ENCODE measurements at places on chromosomes 6 and 20.

DNA sequence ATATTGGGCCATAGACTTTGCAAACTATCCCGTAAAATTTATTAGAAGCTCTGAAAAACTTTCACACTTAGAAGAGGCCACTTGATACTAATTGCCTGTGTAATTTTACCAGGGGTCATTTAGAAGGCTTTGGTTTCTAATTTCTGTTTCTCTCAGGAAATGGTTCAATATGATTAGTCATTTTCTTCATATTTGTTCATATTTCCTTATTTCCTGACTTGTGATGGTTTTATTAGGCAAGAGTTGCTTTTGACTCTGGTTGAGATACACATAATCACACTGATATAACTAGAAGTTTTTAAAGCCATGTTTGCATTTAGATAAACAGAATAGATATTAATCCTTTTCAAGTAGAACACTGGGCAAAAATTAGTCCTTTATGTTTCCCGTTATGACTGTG lies 11.8 kb upstream of the HBS1L start:
- DNase-seq = peak; percentile 69

- no peak for DNase-seq
Measured at GRCh38 chr20:37267667-37268313, 6.2 kb upstream of the GHRH start.

GRCh38 chr6:85401186-85402021 lies 48.5 kb upstream of the NT5E start:
- no peak for DNase-seq

GRCh38 chr6:109655761-109656262 lies 35.2 kb downstream of the AK9 start:
- no peak for DNase-seq

GRCh38 chr6:2843138-2843740 lies 1.6 kb upstream of the SERPINB1 start:
- no peak for DNase-seq

- DNase-seq = no peak
Measured at GRCh38 chr6:168232062-168232461, 87.5 kb downstream of the DACT2 start.

DNA sequence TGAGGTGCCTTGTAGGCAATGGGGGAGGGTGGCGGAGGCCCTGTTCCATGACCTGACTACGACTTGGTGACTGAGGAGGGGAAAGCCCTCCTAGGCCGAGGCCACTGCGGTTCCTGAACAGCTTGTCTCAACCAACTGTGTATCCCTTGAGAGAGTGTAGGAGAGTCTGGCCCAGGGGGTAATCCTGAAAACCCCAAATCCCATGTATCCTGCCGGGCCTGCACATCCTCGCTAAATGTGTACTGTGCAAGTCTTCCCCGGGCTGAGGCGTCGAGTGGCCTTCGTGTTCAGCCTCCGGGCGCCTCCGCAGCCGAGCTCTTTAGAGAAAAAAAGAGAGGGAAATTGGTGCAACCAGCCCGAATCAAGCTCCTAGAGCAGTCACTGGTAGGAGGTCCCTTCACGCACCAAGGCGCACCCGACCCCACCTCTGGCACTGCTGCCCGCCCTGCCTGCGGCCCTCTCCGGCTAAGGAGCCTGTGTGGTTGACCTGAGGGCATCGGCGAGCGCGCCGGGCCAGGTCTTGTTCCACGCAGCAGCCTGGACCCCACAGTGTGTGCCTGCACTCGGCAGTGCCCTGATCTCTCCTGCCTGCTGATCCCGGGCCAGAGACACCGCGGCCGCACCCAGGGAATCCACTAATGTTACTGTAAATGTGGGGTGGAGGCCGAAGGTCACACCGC lies 7.3 kb downstream of the SIM1 start:
- no peak for DNase-seq

GRCh38 chr6:16621002-16621401 lies 140.3 kb downstream of the ATXN1 start:
- DNase-seq = no peak

- DNase-seq = no peak
Measured at GRCh38 chr20:12750221-12750620, 258.6 kb upstream of the SPTLC3 start.

- DNase-seq = no peak
Measured at GRCh38 chr6:165390475-165390874, 81.1 kb upstream of the C6orf118 start.

DNA sequence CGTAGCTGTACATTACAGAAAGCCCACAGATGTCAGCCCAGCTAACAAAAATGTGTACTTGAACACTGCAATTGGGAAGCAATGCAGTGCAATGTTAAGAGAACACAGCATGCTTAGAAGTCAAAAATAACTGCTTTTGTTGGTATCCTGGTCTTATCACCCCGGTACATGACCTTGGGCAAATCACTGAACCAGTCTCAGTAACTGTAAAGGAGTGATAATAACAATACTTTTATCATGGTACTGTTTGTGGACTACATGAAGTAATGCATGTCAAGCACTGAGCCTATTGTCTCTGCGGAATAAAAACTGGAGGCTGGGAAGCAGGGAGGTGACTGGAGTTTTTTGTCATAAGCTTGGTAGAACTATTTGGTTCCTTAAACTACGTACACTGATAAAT lies 44.7 kb upstream of the SPDEF start:
- no peak for DNase-seq

- DNase-seq = no peak
Measured at GRCh38 chr20:63268671-63269439, 3.8 kb upstream of the ARFGAP1 start.

DNA sequence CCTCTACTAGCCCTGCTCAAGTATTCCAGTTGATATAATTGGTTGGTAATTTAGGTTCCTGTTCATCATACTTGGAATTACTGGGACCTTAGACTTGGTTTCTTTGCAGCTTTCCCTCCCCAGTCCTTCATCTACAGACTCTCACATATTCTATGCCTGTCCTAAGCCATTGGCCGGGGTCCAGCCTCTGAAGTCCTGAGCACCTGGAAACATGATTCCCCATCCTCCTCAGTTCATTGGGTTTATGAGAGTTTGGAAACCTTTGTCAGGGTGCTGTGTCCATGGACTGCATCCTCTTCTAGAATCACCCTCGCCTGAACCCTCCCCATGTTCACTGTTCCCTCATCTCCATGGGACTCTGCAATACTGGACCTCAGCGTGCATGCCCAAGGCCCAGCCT lies 8.8 kb downstream of the GSTA2 start:
- no peak for DNase-seq

DNA sequence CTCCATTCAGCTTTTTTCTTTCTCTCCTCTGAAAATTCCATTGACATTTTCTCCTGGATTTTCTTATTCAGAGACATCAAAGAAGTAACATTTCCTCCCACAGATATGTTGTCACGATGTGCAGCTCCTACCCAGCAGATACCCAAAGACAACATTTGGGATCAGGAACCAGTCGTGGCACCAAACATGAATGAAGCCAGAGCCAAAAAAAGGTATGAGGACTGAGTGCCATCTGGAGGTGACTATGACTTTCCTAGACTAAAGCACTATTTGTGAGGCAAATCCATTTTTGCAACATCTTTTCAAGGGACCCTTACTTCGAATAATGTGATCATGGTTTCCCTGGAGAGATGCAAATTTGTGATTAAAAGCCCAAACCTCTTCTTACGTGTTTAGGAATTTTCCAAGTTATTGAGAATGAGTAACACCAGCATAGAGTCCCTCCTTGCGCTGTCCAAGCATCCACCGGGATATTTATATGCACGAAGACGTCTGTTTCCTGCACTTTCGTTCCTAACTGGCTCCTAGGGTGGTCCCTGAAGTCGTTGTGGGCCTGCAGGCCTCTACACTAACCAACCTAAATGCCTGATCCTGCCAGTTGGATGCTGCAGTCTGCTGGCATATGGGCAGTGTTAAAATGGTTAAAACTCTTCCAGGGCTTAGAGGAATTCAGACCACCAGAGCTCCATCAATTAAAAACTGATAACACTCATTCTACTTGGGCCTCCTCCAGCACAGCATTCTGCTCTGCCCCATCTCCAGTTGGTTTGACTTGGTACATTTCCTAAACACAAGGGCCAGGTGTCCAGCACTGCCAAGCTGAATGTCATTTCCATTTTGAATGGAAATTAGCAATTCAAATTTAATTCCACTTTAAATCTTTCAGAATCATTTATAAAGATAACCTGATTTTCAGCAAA lies 256.6 kb downstream of the C6orf118 start:
- DNase-seq = no peak

DNA sequence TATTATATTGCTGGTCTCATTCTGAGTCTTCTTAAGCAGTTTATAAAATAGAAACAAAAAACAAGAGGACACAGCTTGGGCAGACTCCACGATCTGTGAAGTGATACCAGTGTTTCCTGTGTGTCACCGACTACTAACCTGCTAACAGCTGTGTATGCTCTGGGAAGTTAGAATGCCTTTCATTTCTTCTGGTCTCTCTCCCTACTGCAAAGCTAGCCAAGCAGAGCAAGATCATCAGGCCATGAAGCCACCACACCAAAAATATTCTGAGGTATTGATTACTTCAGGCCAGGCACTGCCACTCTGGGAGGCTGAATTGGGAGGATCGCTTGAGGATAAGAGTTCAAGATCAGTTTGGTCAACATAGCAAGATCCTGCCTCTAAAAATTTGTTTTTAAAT lies 46.9 kb upstream of the SMIM29 start:
- no peak for DNase-seq

DNA sequence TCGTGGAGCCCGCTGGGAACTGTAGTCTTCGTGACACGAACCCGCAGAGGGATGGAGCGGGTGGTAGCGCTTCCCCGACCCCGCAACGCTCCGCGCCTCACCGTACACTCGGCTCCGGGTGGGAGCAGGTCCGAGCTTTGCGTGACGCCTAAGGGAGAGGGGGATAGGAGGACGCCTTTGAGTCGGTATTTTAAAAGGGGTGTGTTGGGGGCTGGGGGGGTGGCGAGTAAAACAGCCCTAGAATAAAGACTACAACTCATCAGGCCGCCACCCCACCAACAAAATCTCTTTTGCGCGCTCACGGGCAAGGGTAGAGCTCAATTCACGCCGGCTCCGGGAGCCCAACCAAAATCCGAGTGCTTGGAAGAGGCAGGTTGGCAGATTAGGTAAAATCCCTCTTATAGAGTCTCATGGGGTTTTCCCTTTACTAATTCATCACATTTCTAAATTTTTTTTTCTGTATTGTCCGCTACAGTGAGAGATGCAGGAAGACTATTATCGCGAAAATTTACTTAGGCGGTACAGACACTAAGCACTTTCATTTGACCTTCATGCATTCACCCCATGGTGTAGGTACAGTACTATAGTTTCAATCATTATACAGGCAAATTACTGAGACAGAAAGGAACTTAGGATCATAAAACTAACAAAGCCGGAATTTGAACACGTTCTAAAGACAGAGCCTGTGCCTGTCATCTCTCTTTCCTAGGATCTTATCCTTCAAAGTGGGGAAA lies 706 bp upstream of the SNX14 start:
- DNase-seq = peak; percentile 31

DNA sequence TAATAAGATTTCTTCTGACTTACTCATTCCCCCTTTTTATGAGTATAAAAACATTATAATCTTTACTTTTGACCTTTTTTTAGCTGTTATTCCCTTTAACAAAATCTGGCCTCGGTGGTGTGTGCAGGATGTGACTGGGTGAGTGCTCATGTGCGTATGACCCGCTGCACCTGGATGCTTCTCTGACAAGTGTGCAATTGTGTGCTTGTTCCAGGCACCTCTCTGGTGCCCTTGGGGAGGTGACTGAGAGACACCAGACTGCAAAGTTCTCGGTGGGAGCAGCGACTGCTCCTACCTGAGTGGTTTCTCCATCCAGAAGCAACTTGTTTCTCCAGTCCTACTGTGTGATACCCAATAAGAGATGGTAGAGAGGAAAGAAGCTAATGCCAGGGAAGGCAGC lies 65.0 kb downstream of the ISM1 start:
- no peak for DNase-seq

- DNase-seq = no peak
Measured at GRCh38 chr6:32954986-32955802, 2.3 kb upstream of the HLA-DMA start.

DNA sequence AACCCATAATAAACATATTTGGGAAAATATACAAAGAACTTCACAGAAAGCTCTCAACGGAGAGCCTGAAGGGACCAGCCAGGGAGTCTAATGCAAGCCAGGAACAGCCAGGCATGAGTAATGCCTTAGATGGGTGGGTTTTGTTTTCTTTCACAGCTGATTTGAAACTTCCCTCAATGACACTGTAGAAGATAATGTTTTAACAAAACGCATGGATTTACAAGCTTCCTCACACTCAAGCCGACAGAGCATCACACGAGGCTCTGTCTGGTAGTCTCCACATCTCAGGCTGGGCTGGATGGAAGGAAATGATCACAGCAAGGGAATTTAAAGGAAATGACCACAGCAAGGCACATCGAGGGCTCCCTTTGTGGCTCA lies 113.9 kb downstream of the GMPR start:
- DNase-seq = no peak

GRCh38 chr20:9400171-9401025 lies 114.0 kb upstream of the LAMP5 start:
- DNase-seq = peak; percentile 21

DNA sequence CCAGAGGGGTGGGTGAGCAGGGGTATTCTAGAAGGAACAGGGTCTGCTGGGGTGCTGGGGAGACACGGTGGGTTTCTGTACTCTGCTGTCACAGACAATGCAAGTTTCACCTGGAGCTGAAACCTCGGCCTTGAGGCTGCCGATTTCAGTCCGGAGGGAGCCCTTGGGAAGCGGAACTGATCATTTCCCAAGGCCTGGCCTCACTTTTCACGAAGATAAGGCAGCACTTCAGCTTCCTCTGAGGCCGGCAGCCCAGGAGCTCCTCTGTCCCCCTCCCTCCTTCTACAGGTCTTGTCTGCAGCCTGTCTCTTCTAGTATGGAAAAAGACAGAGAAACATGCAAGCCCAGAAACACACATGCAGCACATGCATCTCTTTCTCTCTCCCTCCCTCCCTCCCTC lies 242.1 kb downstream of the CDC5L start:
- DNase-seq = no peak

DNA sequence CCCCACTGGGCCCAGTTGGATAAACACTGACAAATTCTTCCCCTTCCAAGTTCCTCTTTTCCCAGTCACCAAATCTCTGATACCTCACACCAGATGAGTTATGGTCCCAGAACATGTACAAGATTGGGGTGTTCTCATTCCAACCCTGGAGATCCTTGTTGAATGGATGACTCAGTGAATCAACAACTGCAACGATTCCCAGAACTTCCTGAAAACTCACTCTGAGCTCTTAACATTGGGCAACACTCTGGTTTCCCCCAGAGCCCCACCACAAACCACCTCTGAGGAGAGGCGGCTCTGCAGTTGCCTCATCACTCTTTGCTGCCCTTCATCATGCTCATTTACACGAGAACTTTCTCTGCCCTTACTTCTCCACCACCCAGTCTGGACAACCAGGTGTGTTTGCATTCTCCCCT lies 115.2 kb downstream of the MRPL14 start:
- DNase-seq = peak; percentile 93

GRCh38 chr20:32891491-32891890 lies 32.8 kb downstream of the EFCAB8 start:
- DNase-seq = no peak

Data from inflammatory macrophage treated with lipopolysaccharide for 1 hour (primary cell).